ENCODE measurements at places on chromosomes 4 and X. TPM values are rescaled to one million over a fixed set of nuclear protein-coding genes. Genes with fewer than 3 reads are reported as not detected.

DNA sequence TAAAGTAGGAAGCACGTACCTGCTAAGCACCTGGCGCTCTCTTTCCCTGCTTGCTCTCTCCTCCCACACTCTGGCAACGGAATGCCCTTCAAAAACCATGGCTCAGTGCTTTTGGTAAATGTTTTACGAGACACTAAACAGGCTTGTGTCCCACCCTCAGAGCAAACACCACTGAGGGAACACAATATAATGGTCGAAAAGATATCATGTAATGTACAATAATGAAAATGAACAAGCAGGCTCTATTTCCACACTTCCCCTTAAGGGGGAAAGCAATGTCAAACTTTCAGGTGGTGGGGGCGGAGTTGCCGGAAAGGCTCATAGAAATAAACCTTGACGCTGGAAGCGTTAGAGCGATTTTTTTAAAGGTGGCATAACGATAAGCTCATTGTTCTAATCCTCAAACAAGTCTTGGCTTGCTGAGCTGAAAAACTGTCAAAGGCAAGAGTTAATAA, 115.1 kb downstream of the RBM47 start:
- peak; percentile 37 for DNase-seq

GRCh38 chr4:99825272-99825671, 8.6 kb downstream of the DAPP1 start:
- DNase-seq = no peak

DNA sequence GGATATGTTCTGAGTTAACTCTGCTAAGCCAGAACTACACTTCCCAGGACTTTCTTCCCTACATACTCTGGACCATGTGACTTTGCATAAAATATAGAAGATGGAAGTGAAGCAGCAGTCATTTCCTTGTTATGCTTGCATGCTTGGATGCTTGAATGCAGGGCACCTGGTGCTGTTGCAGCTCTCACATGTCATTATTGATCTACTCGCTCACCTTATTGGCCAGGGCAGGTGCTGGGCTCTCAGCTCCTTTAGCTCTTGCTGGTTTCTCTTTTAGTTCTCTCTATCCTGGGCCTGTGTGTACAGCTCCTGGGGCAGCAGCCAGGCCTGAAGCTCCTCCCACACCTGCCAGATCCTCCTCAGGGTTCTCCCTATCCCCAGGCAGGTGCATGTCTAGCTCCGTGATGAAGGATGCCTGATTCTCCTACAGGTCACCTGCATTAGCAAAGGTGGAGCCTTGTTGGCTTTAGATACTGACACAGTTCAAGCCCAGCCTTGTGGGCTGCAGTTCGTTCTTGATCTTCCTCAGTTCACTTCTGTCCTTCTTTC, 53.3 kb downstream of the MED28 start:
- peak; percentile 28 for DNase-seq

DNA sequence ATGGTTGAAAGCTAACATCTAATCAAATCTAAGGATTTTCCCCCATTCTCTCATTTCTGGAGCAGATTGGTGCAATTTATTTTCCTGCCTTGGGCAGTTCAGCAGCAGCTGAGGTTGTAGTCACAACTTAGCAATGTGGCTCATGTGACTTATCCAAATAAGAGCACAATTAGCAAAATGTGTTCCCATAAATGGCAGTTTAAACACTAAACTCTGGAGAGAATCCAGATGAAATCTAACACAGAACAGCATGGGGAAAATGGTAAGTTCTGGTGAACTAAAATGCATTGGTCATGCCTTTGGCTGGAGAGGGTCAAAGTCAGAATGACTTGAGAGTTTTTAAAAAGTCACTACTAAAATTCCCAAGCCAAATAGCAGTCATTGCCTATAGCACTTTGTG, 422.6 kb upstream of the DIPK2B start:
- DNase-seq = no peak

DNA sequence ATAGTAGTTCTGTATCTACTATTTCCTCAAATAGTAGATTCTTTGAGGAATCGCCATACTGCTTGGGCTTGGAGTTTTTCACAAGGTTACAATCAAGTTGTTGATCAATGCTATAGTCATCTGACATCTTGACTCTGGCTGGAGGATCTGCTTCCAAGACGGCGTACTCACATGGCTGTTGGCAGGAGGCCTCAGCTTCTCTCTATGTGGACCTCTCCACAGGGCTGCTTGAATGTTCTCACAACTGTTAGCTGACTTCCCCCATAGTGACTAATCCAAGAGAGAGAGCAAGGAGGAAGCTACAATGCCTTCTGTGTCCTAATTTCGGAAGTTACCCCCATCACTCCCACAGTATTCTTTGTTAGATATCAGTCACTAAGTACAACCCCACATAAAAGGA, 10.3 kb downstream of the EGFL6 start:
- DNase-seq = no peak

The STK32B gene
- polyA plus RNA-seq = 0.42 TPM

The SMARCA1 gene
- 0.07 TPM for polyA plus RNA-seq

The TEX28 gene
- not detected for polyA plus RNA-seq
